Fibroblast of skin of right biceps (primary cell): ENCODE measurements at places on chromosomes 12 and 14.
A peak's percentile ranks its signal among the peaks of the same experiment; 100 is the strongest.

GRCh38 chr12:32515137-32515873, 115.9 kb downstream of the FGD4 start:
- no peak for DNase-seq

- peak; percentile 50 for DNase-seq
Observed at GRCh38 chr12:108560321-108560721, 652 bp downstream of the SART3 start.

- DNase-seq: no peak
Observed at GRCh38 chr12:26535826-26536225, 297.2 kb downstream of the ITPR2 start.

DNA sequence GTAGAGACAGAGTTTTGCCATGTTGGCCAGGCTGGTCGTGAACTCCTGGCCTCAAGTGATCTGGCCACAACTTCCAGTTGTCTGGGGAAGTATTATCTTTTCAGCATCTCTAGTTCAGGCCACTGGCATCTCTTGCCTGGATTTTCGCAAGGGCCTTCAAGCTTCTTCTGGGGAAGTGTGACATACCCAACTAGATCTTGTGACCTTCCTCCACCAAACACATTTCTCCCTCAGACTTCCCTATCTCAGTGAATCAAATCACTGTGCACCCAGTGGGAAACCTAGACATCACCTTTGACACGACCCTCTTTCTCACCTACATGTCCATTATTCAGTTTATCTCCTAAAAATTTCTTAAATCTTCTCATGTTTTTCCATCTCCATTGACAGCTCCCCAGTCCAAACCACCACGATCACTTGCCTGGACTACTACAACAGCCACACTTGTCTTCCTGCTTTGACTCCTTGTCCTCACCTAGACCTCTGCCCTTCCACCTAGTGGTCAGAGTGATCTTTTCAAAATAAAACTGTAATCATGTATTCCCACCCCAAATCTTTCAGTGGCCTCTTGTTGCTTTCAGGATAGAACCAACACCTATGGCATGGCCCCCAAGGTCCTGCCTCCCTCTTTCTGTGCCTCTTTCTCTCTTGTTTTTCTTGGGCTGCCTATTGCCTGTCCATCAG, 3.3 kb downstream of the EEF1AKMT3 start:
- DNase-seq: no peak

- DNase-seq: no peak
Observed at GRCh38 chr12:132066749-132067148, 77.4 kb downstream of the DDX51 start.
